ENCODE measurements at places on chromosomes 7 and 10.

DNA sequence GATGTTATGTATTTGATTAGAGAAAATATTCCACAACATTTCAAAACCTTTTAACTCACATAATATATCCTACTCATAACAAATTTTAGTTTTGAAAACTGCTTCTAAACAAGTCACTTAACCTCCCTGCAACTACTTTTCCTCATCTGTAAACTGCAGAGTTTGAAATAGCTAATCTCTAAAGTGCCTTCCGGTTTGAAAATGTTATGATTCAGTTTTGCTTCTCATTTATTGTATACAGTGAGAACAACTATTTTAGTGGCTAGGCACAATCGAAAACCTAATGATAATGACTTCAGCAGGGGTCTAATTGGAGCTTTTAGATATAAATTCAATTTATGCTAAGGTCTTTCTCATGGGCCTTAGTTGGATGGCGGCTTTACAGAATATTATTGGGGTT, 30.7 kb upstream of the TEX47 start:
- DNase-seq = no peak

DNA sequence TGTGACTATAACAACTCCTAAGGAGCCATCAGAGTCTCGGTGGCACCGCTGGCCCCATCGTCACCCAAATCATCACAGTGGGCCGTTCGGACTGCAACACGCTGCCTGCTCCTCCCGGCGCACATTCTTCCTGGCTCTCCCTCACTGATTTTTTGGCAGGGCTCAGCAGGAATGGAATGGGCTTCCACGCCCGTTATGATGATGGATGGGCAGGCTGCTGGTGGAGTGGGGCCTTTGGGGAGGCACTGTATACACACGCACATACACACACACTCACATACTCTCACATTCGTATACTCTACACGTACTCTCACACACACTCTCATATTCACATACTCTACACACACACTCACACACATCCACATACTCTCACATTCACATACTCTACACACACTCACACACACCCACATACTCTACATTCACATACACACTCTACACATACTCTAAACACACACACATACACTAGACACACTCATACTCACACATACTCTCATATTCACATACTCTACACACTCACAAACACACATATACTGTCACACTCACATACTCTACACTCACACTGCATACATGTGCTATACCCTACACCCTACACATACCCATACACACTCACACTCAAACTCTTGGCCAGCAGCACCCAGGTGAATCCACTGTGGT, 99.8 kb downstream of the KCNMA1 start:
- no peak for DNase-seq

GRCh38 chr7:28330384-28331070, 81.8 kb upstream of the CREB5 start:
- DNase-seq = no peak

DNA sequence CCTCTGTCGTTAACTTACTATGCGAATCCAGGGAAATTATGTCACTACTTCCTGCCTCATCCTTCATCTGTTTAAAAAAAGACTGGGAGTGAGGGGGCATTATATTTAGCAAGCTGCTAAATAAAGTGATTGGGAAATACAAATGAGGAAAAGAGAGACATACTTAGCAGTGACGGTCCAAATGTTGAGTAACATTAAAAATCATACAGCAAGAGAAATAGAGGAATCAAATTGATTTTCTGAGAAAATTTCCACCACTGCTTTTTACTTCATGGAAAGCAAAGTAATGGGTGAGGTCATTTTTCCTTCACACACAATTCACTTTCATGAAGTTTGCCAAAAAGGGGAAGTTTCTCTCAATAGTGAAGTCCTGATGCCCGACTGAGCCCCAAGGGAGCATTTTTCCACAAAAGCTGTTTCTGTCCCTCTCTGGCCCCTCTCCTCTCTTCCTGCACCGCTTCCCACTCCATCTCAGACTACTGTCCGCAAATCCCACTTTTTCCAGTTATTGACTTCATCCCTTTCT, 61.9 kb upstream of the ADO start:
- DNase-seq = no peak

DNA sequence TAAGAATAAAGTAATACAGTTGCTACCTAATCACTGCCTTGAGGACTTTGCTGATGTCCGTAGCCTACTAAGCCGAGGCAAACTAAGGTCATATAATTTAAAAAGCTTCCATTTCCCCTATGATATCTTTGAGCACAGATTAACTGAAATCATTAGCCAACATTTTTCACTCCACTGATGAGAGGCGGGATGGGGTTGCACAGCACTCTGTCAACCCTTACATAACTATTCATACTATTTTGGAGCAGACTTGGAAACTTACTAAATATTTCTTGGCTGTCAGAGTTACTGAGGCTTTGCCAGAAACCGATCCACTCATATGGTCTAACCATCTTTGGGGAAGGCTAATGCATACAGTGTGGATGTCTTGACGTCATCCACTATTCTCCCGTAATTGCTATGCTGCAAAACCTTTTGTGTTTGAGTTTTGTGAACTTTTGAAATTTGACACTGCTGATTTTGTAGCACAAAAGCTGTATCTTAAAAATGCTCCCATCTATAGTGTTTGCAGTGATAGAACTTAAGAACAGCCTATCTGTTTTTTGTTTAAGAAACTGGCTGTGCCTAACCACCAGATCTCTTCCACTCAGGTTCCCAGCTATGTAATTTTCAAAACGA, 248.7 kb downstream of the TSPAN12 start:
- DNase-seq = no peak

DNA sequence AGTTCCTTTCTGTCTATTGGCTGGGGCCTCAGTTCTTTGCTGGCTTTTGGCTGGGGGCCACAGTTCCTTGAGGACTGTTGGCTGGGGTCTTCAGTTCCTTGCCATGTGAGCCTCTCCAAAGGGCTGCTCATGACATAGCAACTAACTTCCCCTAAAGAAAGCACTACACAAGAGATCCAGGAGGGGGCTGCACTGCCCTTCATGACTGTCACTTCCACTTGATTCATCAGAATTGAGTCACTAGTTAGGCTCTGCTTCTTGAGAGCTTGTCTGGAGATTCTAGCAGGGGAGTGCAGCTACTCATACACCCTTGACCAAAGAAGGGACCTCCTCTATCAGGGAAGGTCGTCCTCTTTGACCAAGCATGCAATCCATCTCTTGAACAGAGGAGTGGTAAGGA, 38.0 kb upstream of the MKX start:
- DNase-seq = no peak

GRCh38 chr7:143289421-143289820, 1.3 kb downstream of the CASP2 start:
- DNase-seq = no peak

GRCh38 chr7:159017741-159018140, 126.9 kb downstream of the VIPR2 start:
- no peak for DNase-seq

- no peak for DNase-seq
Observed at GRCh38 chr7:44275146-44275545, 50.2 kb downstream of the CAMK2B start.

- DNase-seq = no peak
Observed at GRCh38 chr7:103988468-103989199, 824 bp downstream of the RELN start.

DNA sequence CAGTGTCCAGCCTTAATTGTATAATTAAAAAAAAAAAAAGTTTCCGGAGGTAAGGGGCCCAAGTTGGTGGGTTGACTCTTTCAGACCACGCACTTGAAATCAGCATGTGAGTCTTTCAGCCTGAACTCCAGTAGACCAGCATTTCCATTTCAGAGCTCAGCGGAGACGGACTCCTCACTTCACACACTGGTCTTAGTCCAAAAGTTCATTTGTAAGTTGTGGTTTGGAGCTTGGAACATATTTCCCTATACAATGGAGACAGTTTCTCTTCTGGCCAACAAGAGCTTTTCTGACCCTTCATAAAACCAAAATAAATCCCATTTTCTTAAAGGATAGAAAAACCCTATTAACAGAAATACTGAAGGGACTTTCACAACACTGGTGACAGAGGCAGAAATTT, 41.0 kb downstream of the ATXN7L1 start:
- DNase-seq = no peak

DNA sequence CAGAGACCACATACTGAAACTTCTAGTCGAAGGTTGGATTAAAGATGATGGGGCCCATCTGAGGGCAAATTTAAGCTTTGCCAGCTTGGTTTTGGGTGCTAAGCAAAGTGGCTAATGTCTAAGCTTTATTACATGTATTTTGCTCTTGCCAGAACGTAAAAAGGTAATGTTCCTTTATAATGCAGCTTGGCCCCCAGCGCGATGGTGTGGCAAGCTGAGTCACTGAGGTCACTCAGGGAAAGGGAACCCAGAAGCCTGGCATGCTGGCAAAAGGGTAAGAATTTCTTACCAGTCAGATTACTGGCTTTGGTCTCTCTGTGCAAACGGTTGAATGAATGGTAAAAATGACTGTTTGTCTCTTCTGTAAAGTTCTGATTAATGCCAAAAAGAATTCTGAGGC, 158.3 kb upstream of the KCND2 start:
- DNase-seq = no peak

- DNase-seq = no peak
Observed at GRCh38 chr7:121744877-121745276, 128.1 kb upstream of the PTPRZ1 start.

- DNase-seq = no peak
Observed at GRCh38 chr10:129193148-129193547, 273.9 kb upstream of the MGMT start.

- DNase-seq = no peak
Observed at GRCh38 chr7:82131215-82131614, 312.4 kb downstream of the CACNA2D1 start.

- DNase-seq = no peak
Observed at GRCh38 chr10:91287276-91287675, 66.8 kb downstream of the PCGF5 start.

DNA sequence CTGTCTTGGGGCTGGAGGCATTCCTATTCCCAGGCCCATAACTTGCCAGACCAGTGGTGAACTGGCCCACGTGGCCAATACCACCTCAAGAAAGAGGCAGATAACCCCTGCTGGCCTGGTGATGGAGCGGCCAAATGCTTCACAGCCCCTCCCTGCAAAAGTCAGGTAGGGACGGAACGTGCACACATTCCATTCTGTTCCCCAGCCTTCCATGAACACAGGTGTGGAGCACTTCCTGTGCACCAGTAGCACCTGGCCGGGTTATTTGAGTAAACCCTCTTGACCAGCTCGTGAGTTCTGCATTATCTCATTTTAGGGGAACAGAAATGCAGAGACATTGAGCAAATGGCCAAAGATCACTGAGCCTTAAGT, 134.4 kb downstream of the SH3PXD2A start:
- no peak for DNase-seq

DNA sequence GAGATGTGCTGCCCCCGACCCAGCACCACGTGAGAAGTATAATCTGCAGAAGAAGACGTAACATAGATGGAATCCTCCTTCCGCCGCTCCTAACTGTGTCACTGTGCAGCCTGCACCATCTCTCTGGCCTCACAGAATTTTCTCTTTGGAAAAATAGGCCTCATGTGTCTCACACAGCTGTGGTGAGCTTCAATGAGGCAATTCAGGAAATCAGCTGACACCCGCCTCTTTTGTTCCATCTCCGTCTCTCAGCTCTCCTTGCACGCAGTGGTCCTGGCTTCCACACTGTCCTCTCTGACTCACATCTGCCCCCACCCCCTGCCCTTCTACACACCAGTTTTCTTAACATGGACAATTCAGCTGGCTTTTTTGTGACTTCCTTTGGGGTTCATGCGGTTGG, 7.2 kb downstream of the C10orf90 start:
- no peak for DNase-seq

- DNase-seq = no peak
Observed at GRCh38 chr7:66182920-66183319, 22.2 kb upstream of the TPST1 start.

- no peak for DNase-seq
Observed at GRCh38 chr10:76012716-76013327, 581.4 kb downstream of the LRMDA start.

- peak; percentile 53 for DNase-seq
Observed at GRCh38 chr10:131816941-131817700, 83.7 kb upstream of the PPP2R2D start.

DNA sequence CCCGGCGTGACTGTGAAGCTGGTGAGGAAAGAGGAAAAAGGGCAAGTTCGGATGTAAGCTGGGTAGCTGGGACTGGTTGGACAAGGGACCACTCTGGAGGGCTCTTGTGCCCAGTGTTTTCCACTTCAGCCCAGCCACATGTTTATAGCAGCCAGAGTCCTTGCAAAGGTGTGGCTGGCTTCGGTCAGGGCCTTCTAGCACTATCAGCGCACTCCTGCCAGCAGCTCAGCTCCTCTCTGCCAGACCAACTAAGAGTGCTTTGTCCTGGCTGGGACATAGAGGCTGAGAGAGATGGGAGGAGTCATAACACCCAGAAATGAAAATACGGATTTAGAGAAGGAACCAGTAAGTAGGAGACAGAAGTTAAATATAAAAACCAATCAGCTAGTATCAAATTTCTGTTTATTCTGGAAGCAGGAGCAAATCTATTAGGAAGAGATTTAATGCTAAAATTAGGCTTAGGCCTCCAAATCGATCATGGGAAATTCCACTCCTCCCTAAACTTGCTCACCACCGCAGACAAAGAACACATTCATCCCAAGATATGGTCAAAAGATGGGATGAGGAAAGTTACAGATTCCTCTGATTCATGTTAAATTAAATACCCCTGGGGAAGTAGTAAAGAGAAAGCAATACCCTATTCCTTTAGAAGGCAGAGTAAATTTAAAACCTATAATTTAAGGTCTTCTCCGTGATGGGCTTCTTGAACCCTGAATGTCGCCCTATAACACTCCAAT, 135.0 kb downstream of the RALA start:
- DNase-seq = no peak

- DNase-seq = no peak
Observed at GRCh38 chr7:138663725-138664710, 37.1 kb downstream of the SVOPL start.

DNA sequence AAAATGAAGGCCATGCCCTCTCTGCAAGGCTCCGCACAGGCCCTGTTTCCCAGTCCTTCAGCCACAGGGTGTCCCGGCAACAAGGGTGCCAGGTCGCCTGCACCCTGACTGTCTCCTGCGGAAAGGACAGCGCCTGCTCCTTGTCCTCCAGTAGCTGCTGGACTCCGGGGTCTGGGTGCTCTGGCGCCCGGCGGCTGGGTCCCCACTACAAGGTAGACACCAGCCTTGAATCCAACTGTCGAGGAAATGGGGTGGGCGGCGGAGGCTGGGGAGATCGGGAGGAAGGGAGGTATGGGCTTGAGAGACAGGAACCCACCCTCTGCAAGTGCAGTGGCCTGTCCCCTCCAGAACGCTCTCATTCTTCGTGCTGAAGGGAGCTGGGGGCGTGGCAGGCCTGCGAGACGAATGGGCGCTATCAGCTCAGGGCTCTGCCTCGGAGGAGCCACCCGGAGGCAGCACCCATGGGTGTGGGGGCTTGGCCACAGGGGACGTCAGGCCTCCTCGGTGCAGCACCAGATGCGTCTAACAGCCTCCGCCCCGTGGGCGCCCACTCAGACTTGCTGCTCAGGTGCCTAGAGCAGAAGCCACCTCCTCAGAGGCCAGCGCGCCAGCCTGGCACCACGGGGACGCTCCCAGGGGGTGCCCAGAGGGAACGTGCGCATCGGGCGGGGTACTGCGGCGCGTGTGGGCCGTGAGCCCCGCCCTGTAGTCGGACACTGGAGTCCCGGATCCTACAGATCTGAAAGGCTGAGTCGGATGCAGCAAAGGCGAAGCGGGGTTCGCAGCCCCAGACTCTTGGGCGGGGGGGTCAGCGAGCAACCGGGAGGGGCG, 15.6 kb downstream of the ADAM8 start:
- DNase-seq = peak; percentile 84
